ENCODE measurements at places on chromosomes 6 and 20.

DNA sequence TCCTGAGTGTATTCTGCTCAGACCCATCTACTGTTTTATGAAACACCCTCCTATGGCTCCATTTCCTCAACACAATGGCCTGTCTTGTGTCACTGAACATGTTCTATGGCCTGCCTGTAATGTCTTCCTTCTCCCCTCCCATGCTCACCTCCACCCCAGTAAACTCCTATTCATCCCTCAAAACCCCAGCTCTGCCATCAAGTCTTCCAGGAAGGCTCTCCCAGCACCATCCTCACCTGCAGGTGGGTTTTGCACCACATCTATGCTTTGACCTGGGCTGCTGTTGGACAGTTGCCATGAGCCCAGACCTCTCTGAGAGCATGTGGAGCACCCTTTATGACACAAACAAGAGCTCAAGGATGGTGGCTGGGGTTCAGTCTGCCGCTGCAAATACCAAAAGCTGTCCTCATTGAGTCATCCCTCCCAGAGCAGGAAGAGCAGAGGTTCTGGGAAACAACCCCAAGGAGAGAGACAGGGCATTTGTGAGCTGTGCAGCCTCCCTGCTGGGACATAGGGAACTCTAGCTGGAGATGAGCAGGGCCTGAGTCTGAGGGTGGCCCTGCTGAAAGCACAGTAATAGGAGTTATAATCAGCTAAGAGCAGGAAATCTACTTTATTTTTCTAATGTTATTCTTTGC, 93.8 kb upstream of the CD93 start:
- peak; percentile 47 for DNase-seq

DNA sequence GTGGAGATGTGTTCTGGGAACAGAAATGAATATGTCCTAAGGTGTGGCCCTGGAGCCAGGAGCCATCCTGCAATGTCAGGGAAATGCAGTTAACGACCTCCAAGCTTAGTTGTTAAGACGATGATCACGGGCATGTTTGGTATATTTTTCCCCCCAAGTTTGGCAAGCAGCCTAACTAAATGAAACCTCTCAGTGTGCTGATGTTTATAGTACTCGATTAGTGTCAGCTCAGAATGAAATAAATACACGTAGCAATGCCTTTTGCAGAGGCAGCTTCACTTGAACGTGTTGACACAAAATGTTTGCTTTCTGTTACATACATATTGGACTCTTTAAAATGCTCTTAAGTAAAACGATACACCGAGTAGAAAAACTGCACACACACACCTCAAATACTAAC, 76.2 kb upstream of the OLIG3 start:
- no peak for DNase-seq

DNA sequence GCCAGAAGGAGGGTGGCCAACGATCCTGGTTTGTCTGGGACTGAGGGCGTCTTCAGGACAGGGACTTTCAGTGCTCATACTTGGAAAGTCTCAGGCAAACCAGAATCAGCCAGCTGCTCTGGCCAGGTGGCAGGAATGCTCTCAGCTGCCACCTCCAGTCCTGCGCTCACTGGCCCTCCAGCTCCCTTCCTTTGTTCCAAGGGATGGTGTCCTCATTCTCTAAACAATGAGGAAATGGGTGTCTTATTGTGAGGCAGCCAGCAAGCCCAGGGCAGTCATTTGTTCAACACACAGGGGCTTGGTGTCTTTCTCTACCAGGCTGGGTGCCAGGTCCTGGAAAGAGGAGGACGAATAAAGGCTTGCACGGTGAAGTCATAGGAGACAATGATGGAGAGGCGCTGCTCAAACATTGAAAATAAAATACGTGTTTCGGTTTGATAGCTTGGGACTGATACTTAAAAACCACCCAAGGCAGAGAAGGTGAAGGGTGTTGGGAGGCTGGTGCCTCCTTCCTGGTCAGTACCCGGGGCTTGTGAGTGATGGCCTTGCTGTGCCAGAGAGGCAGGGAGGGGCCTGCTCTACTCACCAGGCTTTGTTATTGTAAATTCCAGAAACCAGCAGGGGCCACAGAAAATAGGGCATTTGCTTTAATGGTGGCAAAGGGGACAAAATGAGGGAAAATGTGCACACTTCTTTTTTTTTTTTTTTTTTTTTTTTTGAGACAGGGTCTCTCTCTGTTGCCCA, 11.3 kb upstream of the TMEM181 start:
- DNase-seq, result no peak

DNA sequence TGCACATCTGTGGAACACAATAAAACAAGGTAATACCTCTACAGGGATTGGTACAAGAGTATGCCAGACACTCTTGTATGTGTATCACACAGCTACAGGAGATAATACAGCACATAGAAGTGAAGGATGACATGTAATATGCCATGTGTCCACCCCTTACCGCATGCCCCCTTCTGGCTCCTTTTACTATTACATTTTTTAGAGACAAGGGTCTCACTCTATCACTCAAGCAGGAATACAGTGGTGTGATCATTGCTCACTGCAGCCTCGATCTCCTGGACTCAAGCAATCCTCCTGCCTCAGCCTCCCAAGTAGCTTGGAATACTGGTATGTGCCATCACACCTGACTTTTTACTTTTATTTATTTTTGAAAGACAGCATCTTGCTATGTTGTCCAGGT, 4.2 kb upstream of the NCR3 start:
- DNase-seq, result peak; percentile 29

DNA sequence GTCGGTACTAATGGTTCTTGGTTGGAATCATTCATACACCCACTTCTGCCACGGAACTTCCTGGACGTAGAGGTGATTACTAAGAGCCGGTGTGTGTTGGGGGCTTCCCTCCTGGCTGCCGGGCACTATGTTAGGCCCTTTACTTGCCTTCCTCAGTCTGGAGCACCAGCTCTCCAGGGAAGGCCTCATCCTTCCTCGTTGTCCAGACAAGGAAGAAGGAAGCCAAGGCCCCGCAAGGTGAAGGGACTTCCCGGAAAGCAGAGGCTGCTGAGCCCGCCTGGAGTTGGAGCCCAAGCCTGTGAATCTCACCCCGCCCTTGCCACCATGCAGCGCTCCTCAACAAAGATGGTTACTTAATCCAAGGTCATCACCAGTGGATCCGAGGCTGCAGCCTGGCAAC, 26.2 kb downstream of the AAR2 start:
- no peak for DNase-seq

DNA sequence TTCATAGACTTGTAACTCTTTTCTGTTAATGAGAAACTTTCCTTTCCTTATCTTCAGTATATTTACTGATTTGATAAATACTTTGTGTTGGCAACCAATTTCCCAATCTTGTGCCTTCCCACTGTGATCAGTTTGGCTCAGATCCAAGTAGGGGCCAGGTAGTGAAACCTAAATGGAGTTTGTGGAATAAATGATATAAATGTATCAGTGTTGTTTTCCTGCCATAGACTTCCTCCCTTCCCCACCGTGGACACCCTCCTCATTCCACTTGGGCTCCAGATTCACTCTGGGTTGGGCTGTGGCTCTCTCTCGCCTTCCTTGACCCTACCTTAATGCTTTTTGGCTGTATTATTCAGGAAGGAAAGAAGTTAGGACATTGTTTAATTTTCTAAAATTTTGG, 1.3 kb downstream of the ZKSCAN3 start:
- no peak for DNase-seq

All from fibroblast of skin of right quadriceps (primary cell).